ENCODE measurements at places on chromosomes 1 and 21.

GRCh38 chr1:29743264-29743663 lies 506.9 kb downstream of the PTPRU start:
- DNase-seq = no peak

GRCh38 chr1:198681831-198682759 lies 43.3 kb downstream of the PTPRC start:
- DNase-seq = no peak

GRCh38 chr21:38351176-38351959 lies 94.6 kb downstream of the KCNJ15 start:
- DNase-seq = no peak

- DNase-seq = no peak
These were observed 88.1 kb downstream of the CCDC30 start for GRCh38 chr1:42551180-42551579.

DNA sequence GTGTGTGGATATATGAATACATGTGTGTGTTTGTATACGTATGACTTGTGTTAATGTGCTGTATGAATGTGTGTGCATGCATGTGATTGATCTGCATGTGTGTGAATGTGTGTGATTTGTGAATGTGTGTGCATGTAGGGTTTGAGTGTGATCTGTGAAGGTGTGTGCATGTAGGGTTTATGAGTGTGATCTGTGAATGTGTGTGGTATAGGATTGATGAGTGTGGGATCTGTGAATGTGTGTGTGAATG lies 88.2 kb downstream of the STUM start:
- no peak for DNase-seq

DNA sequence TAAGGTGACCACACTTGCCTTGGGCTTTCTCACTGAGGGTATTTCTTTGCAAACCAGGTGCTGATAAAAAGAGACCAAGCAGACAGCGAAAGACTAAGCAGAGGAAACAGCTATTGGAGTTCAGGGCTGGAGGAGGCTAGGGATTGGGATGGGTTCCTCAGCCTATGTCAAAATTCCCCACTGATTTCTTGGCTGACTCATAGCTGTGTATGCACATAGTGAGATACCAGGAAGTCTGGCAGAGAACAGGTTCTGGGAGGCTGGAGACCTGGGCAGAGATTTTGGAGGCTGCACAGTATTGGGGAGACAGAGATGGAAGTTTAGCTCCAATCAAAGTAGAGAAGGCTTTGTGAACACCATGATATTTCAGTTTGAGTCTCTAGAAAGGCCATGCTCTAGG lies 25.3 kb downstream of the YARS1 start:
- DNase-seq = no peak

DNA sequence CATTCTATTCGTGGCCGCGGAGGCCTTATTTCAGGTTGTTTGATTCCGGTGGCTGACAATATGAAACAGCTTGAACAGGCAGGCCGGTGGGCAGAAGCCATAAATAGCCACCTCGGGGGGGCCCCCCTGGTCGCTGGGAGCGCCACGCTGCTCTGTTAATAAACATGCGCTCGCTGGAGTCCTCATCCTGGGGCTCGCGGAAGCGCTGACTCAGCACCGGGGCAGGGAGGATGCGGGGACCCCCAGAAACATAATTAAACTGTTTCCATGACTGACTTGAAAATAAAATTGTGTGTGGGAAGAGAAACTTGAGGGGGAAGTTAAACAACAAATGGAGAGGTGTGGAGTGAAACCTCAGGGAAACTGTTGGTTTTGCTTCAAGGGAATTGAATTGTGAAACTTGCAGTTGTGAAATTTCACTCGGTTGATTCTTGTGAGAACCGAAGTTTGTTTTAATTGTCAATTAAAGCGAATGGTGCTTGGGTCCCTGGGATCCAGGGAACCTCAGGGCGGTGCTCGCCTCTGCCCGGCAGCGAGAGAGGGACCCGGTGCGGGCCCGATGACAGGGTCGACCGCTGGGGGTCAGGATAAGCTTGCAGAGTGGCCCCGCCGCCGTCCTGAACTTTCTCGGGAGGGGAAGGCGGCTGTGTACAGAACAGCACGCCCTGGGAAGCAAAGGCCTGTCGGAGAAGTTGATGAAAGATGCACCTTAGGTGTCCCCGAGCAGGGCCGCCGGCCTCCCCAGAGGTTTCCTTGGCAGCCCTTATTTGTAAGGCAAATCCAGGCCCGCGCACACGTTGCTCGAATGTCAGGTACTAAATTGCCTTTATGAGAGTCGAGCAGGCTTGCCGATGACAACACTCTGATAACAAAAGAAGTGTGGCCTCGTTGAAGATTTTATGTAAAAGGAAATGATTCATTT lies 176.9 kb upstream of the LMO4 start:
- DNase-seq = no peak

DNA sequence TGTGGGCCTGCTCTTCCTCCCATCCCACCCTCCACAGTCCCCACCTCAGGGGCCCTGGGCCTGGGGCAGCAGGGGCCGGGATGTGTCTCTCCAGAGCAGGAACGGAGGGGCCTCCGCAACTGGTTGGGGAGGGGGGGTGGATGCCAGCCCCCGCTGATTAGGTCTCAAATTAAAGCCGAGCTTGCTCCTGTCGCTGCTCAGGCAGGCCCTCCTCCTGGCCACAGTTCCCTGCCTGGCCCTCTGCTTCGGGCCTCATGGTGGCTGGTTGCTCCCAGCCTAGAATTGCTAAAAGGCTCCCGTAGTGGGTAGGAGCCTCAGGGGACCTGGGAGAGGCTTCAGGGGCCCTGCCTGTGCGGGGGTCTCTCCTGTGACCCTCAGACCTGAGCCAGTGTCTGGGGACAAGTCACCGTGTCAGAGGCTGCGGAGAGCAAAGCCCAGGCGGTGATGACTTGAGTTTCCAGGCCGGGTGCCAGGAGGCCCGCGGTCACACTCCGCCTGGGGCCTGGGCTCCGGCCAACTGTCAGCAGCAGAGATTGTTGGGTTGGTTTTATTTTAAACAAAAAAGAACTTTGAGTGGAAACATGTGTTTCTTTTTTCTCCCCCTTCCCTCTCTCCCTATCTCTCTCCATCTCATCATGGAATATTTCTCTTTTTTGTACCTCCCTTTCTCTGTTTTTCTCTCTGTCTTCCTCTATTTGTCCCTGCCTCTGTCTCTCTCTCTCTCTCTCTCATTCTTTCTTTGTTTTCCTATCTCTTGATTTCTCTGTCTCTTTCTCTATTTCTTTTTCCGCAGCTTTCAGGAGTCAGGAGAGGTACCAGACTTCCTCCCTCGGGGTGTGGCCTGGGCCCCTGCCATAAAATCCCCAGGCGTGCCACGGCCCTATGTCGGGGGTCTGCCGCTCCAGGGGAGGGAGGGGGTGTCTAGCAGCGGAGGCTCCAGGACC lies 20.0 kb upstream of the EPHA2 start:
- DNase-seq = peak; percentile 37

- no peak for DNase-seq
These were observed 202.8 kb downstream of the ASTN1 start for GRCh38 chr1:176961678-176962077.

DNA sequence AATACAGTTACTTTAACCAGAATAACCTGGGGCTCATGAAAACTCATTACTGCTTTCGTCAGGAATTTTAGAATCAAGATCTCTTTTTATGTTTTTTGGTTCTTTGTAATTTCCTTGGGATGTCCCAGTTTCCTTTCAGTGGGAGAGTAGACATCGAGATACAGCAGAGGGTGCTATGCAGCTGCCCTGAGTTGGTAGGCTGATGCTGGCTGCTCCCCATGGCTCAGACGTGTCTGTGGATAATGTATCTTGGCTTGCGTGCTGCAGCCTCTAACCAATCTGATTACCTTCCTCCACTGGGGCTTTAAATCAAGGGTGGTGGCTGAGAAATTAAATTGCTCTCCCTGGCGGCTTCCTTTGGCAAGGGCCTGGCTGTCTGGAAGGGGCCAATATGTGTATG lies 253.7 kb downstream of the CACNA1E start:
- DNase-seq = no peak

DNA sequence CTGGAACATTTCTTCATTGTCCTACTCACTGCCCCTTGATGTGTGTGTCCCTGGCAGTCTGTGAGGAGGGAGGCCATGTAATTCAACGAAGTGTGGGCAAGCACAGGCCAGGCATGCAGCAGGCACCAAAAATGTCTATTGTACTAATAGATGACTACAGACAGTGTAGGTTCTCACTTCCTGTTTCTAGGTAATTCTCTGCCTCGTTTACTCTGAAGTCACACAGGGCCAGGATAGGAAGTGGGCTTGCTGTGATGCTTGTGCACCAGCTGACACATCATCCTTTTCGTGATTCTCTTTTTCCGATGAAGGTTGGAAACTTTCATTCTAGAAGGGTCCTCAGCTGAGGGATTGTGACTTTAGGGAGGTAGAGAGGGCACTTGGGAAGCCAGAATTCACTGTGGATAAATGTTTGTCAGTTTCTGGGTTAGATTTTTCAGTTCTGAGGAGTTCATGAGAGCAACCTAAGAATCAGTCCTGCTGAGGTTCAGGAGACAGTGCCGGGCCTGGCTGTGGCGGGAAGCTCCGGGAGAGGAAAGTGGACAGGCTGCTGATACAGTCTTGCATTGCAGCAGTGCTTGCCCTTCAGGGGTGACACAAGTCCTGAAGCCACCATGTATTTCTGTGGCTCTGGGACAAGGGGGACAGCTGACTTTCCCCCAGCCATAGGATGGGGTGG lies 4.3 kb upstream of the CSF1 start:
- DNase-seq = no peak

DNA sequence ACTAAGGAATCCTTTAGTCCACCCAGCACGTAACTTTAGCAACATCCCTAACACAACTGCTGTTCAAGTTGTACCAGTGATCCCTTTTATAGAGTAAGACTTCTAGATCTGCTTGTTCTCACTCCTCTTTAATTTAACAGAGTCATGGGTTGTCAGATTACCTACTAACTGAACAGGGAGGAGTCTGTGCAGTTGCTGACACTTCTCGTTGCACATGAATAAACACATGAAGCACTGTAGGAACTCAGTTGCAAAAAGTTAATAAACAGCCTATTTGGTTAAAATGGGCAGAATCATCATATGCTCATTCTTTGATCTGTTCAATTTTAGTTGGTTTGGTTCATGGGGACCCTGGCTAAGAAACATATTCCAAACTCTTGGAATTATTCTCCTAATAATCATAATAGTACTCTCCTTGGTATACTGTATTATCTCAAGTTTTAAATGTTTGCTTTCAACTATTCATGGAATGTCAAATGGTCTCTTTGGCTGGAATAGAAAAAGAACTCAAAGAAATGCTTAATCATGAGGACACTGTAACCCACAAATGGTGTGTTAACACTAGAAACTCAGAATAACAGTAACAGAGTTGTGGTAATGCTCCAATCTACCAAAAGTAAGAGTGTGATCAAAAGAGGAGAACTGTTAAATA lies 15.6 kb downstream of the PLPPR5 start:
- no peak for DNase-seq

DNA sequence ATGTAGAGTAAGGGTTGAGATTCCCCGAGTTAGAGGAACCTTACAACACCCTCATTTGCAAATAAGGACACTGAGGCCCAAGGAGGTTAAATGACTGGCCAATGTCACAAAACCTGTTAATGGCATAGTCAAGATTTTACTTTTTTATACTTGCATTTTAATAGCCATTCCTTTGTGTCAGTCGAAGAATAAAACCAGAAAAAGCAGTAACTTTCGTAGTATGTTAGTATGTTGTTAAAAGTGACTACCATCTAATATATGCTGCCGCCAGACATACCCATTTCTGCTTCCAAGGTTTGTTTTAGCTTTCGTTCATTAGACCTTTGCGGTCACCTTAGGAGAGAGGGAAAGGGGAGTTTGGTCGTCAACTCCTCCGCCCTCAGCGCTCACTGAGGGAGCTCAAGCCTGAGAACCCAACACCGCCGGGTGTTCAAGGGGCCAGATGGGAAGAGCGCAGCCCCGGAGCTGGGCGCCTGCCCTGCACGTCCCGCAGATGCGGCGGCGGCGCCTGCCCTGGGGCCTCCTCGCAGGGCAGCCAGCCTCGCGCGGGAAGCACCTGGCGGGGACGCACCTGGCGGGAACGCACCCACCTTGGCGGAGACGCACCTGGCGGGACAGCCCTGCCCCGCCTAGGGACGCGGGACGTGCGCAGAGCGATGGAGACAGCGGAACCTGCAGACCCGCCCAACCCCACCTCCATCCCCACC lies 466 bp downstream of the VPS26C start:
- DNase-seq = no peak

- DNase-seq = no peak
These were observed 12.9 kb downstream of the NRIP1 start for GRCh38 chr21:15051644-15052458.

DNA sequence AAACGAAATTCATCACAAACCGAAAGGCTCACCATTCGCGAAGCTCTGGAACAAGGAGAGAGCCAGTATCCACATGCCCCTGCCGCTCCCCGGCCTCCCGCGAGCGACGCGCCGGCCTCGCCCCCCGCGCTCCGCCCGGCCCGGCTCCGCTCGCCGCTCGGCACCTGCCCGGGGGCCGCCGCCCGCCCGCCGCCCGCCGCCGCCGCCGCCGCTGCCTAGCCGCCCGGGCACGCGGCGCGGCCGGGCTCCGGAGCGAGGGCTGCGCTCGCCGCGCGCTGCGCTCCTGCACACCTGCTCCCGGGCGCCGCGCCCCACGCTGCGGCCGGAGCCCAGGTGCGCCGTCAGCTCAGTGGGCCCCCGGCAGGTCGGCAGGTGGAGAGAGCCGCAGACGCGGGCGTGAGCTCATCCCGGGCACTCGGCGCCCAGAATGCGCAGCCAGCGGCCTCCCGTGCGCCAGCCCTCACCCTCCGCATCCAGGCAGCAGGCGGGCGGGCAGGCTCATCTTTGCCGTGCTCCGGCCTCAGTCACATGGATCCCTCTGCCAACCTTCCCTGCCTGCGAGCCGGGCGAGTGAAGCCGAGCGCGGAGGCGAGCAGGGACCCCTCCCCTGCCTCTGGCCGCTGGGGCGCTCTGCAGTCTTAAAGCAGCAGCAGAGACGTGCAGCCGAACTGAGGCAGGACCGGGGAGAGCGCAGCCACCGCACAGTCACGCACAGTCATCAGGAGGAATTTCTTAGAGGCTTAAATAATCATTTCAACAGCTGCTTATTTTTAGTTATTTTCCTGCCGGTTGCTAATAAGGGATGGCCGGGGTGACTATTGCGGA lies at the start of gene DSCAM:
TSS of gene DSCAM (minus strand) at position 572 of the 825 bp plus-strand sequence. CDS start at position 75, 497 bp downstream.
- no peak for DNase-seq

GRCh38 chr1:82606546-82606945 lies 805.8 kb downstream of the ADGRL2 start:
- no peak for DNase-seq

- no peak for DNase-seq
These were observed 24.4 kb upstream of the AGBL4 start for GRCh38 chr1:50047916-50048694.

DNA sequence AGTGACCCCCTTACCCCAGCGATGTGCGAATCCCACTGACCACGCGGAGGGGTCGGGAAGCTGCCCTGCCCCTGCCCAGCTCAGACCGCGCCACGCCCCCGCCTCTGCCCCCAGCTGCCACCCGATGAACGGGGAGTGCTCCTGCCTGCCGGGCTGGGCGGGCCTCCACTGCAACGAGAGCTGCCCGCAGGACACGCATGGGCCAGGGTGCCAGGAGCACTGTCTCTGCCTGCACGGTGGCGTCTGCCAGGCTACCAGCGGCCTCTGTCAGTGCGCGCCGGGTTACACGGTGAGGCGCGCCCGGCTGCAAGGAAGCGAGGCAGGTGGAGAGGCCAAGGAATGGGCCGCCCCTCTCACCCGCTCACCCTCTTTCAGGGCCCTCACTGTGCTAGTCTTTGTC lies 11.9 kb upstream of the LRRC71 start:
- no peak for DNase-seq

GRCh38 chr1:101284021-101284420 lies 47.2 kb downstream of the S1PR1 start:
- no peak for DNase-seq
